A673 (cell line): ENCODE measurements at places on chromosomes 2 and 18. TPM values are rescaled to one million over a fixed set of nuclear protein-coding genes. Genes with fewer than 3 reads are reported as not detected.

UPP2 gene
- total RNA-seq, result not detected in 2 replicates

COLEC11 gene
- 0.63 and 0.77 TPM in 2 replicates for total RNA-seq

STON1 gene
- 1.1 and 1.9 TPM in 2 replicates for total RNA-seq

UGT1A8 gene
- total RNA-seq, result not detected in 2 replicates

SLC9A2 gene
- not detected in 2 replicates for total RNA-seq

TSGA10 gene
- 2.5 and 2.6 TPM in 2 replicates for total RNA-seq

SLC9A4 gene
- total RNA-seq, result 0.11 and 0.17 TPM in 2 replicates

LYG2 gene
- not detected in 2 replicates for total RNA-seq

IL1RL1 gene
- not detected in 2 replicates for total RNA-seq
